IMR-90 (cell line): ENCODE measurements at places on chromosomes 13 and 19. TPM values are rescaled to one million over a fixed set of nuclear protein-coding genes. Genes with fewer than 3 reads are reported as not detected.

DNA sequence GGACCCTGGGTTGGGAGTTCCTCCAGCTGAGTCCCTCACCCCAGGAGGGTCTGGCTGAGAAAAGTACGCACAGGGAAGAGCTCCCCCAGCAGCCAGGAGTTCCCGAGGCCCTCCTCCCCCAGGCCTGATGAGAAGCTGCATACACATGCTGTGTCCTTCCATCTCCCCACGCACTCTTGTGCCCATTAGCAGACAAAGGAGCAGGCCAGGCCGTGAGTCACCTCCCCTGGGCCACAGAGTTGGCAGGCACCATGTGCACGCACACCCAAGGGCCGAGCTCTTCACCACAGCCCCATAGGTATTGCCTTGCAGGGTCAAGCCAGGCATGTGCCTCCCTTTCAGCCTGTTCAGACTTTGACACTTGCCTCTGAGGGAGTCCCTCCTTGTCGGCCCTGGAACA is 17.5 kb downstream of the MAU2 start:
- DNase-seq = peak; percentile 19

Gene AMER2
- polyA plus RNA-seq = not detected in 2 replicates

GRCh38 chr19:21269813-21270212 is 59.4 kb downstream of the ZNF708 start:
- no peak for DNase-seq

Gene SPC24
- 11.7 and 12.2 TPM in 2 replicates for polyA plus RNA-seq

Gene PPP2R1A
- 250 and 292 TPM in 2 replicates for polyA plus RNA-seq

DNA sequence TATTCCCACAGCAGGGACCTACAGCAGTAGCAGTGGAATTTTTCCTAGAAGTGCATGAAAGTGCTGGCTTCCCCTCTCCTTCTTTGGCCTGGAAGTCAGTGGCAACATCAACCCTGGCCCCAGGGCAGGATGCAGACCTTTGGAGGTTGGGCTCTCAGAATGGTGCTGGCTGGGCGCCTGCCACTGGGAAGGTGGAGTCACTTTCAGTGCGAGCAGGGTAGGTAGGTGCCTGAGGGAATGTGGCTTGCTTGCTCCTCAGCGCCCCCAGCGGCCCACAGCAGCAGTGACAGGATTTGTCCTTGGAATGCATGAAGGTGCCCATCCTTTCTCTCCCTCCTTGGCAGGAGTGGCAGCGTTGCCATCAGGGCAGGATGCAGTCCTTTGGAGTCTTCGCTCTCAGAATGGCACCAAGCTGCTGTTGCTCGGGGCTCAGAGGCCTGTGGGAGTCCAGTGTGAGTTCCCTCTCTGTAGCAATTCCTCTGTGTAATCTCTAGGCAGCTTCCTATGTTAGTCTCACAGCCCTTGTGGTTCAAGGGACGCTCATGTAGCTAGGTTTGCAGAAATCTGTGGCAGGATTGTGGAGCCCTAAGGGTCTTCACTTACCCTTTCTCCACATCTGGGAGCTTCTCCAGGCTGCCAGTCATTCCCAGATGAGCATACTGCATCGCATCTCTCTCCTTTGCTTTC is 354.4 kb upstream of the DACH1 start:
- DNase-seq = no peak

DNA sequence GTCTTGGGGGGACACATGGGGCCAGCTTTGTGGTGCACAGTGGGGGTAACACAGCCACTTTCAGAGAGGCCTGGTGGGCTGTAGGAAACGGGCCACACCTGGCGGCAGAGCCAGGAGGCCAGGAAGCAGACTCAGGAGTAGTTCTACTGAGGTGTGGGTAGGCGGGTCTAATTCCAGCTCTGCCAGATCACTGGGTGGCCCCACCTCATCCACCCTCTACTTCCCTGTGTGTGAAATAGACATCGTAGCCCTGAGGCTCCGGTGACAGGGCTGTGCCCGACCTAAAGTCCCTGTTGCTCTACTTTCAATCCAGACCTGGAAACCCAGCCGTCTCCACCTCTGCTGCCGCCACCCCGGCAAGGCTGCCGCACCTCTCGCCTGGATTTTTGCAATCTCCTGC is 4.0 kb downstream of the NKPD1 start:
- no peak for DNase-seq

- DNase-seq = no peak
These were observed 3.9 kb downstream of the SIX5 start for GRCh38 chr19:45764945-45765701.

Gene FPR1
- polyA plus RNA-seq = not detected in 2 replicates

GRCh38 chr13:113406321-113407102 is 42.6 kb upstream of the GRTP1 start:
- DNase-seq = no peak

DNA sequence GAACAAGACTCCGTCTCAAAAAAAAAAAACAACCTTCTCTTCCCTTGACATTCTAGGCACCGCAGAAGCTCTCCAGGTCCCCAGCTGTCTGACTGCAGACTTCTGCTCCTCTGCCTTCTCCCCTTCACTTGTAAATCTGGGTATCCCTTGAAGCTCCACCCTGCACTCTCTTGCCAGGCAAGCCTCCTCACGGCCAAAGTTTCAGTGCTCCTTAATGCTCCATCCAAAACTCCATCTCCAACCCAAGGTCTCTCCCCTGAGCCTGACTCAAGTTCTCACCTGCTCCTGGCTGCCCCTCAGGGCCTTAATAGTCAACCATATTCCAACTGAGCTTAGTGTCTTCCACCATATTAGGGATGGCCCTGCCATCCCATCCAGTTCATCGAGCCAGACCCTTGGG is 1.4 kb upstream of the CLDND2 start:
- no peak for DNase-seq

DNA sequence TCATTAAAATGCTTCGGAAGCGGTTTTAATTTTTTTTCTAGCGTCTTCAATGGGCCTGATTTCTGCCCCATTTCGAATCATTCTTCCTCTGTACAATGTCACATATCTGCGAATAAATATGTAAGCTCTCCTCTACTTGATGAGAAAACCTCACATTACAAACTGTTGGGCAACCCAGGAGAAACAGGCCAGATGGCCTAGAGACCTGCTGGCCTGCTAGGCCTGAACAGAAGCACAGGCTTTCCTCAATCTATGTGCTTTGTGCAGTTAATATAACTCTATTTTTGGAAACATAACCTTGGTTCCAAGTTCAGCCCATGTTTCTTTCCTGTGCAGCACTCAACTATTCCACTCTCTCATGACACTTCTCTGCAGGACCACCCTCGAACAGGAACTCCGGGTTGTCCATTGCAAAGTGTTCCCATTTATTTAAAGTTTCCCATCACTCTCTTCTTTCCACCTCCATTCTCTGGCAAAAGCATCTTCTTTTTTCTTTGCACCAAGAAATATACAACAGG is 42.0 kb downstream of the DCLK1 start:
- DNase-seq = no peak

Gene NAXD
- 24.4 and 27.2 TPM in 2 replicates for polyA plus RNA-seq

GRCh38 chr13:46296921-46297320 is 85.2 kb downstream of the LRRC63 start:
- DNase-seq = peak; percentile 67

DNA sequence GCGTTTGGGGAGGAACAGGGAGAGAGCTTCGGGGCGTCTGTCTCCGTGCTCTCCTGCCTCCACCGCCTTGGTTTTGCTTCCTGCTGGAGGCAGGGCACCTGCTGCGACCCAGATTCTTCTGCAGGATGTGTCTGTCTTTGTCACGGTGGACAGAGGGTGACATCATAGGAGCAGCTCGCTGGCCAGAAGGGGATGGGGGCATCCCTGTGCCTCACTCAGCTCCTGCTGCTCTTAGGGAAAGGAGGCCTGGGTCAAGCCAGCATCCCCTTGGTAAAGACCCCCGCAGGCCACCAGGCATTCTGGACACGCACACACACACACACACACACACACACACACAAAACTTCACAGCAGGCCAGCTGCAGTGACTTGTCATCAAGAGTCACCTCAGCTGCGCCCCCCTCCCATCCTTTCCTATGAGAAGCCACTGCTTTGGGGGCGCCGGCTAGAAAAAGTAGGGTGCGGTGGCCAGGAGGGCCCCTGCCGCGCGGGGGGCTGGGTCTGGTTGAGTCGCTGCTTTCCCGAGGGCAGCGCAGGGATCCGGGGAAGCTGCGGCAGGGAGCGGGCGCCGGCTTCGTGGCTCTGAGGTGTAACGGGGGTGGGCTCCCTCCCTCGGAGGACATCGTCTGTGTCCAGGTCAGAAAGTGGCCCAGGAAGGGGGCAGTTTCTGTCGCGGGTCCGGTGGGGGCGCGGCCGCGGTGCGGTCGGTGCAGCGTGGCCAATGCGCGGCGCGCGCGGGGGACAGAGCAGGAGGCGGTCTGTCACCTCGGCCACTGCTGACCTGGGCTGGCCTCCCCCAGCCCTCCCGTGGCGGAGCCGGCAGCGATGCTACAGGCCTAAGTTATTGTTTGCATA is 15.8 kb upstream of the NPAS1 start:
- DNase-seq = peak; percentile 10

GRCh38 chr13:110677731-110678545 is 28.0 kb downstream of the CARS2 start:
- peak; percentile 37 for DNase-seq

DNA sequence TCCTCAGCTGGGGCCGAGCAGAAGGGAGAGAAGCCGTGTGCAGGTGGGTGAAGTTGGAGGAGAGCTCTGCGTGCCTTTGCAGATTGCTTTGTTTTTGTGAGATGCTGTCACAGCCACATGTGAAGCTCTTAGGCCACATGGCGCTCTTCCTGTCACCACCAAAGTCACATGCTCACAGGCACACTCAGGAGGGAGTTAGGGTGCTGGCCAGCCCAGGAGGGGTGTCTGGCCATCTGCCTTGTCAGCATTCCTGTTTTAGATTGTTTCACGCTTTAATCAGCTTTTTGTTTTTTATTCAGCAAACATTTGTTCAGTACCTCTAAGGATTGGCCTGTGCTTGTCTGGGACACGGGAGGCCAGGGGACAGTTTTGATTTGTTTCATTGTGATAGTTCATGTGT is 21.9 kb downstream of the GPATCH1 start:
- no peak for DNase-seq

GRCh38 chr19:18297308-18297707 is 15.9 kb upstream of the JUND start:
- DNase-seq = peak; percentile 33

Gene ZNF763
- 0.75 and 0.94 TPM in 2 replicates for polyA plus RNA-seq

Gene GAPDHS
- not detected in 2 replicates for polyA plus RNA-seq

Gene TMEM59L
- polyA plus RNA-seq = 5.9 and 6.1 TPM in 2 replicates

Gene NOVA2
- 0.03 TPM in 1 of 2 replicates, not detected in the other for polyA plus RNA-seq

Gene ATXN8OS
- polyA plus RNA-seq = not detected in 2 replicates

Gene RGL3
- 0.34 and 0.62 TPM in 2 replicates for polyA plus RNA-seq

- peak; percentile 62 for DNase-seq
These were observed 73.4 kb upstream of the FLT1 start for GRCh38 chr13:28568286-28568685.

DNA sequence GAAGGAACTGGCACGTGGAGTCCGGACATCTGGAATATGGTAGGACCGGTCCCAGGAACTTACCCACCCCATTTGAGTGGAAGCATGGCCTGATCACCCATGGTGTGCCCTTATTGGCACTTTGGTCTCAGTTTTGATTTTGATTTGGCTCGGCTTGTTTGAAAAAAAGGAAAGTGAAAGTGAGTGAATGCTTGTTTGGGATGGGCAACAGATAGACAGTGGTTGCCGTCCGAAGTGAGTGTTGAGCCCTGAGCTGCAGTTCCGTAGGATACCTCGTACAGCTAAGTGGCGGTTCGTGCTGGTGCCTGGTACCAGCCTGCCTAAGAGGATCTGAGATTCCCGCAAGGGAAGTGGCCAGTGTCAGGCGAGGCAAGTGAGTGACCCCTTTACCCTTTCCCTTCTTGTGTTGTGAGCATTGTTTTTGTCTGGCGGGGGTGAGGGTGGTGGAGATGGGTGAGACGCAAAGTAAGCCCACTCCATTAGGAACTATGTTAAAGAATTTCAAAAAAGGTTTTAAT is 605.8 kb downstream of the UQCRFS1 start:
- DNase-seq = no peak

Gene PLIN5
- not detected in 2 replicates for polyA plus RNA-seq

DNA sequence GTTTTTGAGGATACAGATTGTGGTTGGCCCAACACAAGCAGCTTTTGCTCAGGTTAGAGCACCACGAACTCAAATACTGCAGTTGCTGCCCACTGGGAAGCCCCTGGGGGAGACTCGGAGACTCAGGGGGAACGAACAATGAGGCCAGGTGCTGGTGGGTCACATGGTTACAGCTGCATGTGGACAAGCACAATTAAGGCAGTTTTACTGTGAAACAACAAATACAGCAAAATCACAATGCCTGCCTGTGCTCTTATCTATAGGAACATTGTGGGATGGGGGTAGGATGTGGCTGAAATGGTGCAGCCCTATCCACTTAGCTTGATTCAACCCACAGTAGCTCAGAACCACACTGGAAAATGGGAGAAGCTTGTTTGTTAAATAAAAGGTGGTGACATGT is 119.7 kb upstream of the SPATA13 start:
- DNase-seq = no peak

Gene SLC8A2
- polyA plus RNA-seq = 0.05 and 0.10 TPM in 2 replicates

Gene COX7A1
- 6.9 and 8.4 TPM in 2 replicates for polyA plus RNA-seq

- no peak for DNase-seq
These were observed 155.0 kb upstream of the TSHZ3 start for GRCh38 chr19:31504221-31504620.
